ENCODE measurements at places on chromosomes 12 and 14.

DNA sequence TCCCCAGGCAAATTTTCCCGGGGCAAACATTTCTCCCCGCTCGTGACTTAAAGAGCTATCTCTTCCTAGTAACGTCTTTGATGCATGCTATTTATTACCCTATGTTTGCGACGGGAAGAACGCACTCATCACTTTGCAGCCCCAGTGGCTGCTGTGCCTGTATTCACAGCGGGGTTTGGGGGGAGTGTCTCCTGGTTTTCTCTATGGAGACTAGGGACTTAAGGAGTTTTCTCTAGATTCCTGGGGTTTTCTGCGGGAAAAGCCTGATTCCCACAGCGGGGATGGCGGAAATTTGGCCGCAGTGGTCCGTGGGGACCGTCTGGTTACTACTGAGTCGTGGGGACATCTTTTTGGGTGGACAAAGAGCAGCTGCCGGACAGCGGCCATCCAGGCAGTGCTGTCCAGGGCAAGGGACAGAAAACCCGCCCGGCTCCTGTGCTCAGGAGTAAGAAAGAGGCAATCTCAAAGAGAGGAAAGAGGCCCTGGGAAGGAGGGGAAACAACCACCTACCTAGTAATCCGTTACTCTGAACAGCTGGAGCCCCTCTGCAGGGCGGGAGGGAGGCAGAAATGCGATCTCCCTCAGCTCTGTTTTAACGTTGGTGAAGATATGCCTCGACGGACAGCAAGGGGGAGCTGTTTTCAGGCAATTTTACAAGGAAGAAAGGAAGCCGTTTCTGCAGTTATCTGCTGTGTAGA, 771 bp upstream of the AVPR1A start:
- DNase-seq: no peak

- no peak for DNase-seq
Measured at GRCh38 chr14:42229294-42229693, 622.6 kb downstream of the LRFN5 start.

- DNase-seq: no peak
Measured at GRCh38 chr14:89540830-89541470, 123.9 kb upstream of the FOXN3 start.

- DNase-seq: no peak
Measured at GRCh38 chr14:68012871-68013270, 193.3 kb downstream of the RAD51B start.

- no peak for DNase-seq
Measured at GRCh38 chr14:23435543-23436326, at the start of gene MYH7. Gene MYH7 (minus strand): TSS chr14:23435660. CDS start chr14:23433732, 1,928 bp downstream.

GRCh38 chr14:87995500-87996290, 2.7 kb upstream of the GALC start:
- no peak for DNase-seq
